Activated CD4-positive, alpha-beta T cell treated with anti-CD3 and anti-CD28 coated beads, Interleukin-2, Interleukin-4, amounts not matched to agents 100 ng/mL and 50 ng/mL, durations not matched to agents 16 hours and 8 hours (primary cell): ENCODE measurements at places on chromosomes 2 and 18.

GRCh38 chr18:77111951-77112746, 20.4 kb downstream of the MBP start:
- DNase-seq = no peak

GRCh38 chr2:62452701-62453454, 53.1 kb downstream of the TMEM17 start:
- DNase-seq = no peak

DNA sequence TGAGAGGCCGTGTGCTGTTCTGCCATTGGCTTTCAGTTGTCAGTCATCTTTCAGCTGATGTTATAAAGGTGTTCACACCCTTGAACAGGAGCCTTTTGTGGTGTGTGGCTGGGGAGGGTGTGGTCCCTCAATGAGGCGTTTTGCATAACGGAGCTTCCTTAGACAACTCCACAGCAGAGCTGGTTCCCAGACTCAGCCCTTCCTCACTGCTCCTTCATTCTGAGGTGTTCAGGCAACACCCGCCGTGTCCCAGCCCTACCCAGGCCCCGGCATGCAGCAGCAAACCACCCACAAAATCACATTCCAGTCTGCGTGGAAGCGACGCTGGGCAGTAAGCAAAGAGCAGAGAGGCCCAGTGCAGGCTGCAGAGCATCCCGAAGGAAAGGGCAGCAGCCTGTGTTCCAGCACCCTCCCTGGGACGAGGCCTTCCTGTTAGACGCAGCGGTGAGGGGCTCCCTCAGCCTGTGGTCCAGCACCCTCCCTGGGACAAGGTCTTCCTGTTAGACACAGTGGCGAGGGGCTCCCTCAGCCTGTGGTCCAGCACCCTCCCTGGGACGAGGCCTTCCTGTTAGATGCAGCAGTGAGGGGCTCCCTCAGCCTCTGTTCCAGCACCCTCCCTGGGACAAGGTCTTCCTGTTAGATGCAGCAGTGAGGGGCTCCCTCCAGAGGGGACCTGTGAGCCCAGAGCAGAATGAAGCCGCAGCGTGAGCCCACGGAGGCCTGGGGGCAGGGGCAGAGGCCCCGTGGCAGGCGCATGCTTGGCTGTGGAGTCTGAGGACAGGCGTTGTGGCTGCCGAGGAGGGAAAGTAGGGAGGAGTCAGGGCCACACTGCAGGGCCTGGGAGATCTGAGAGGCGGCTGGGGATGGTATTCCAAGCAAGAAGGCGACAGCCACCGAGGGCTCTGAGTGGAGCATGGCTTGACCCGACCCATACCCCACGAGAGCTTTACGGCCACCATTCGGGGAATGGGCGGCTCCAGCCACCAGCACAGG, 201.8 kb upstream of the HDAC4 start:
- peak; percentile 2 for DNase-seq

- no peak for DNase-seq
These were observed at the start of gene GCG for GRCh38 chr2:162152147-162152546. GCG (minus strand) TSS chr2:162152247; CDS start chr2:162149178, 3,069 bp downstream.

DNA sequence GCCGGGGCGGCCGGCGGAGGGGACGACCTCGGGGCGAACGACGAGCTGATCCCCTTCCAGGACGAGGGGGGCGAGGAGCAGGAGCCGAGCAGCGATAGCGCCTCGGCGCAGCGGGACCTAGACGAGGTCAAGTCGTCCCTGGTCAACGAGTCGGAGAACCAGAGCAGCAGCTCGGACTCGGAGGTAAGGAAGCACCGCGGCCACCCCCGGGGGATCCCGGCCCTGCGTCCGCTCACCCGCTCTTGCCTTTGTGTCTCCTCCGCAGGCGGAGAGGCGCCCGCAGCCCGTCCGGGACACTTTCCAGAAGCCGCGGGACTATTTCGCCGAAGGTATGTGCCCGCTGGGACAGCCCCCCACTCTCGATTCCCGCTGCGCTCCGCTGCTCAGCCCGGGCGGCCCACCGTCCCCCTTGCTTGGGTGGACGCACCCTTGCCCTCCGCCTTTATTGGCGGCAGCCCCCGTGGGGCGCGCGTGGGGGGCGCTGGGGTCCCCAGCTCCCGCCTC, 611 bp downstream of the TCF7L1 start:
- no peak for DNase-seq

DNA sequence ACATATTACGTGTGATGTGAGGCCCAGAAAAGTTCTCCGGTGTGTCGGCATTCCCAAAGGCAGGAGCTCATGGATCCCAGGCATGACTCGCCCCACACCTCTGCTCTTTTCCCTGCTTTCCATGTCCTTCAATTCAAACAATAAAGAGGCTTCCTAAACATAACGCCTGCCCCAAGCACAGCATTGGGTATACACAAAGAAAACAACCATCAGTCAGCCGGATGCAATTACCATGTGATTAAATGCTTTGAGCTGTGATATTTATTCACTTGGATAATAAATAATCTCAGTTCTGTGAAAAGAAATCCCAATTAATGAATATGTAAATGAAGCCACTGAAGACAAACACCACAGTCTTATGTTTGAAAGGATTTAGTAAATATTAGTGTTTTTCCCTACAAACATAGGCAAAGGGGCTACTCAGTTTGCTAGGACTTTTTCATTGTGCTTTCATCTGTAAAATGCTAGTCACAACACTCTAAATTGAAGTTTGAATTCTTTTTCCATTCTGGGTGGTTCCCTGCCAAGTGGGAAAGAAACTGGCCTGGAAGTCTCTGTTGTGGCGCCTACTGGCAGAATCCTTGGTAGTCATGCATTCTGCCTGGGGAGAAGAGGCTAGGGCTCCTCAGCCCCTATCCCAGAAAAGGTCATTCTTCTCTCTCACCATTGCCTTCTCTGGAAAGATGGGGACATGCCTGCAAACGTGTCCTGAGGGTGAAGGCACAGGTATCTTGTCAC, 144.7 kb downstream of the COL6A3 start:
- no peak for DNase-seq

GRCh38 chr2:29796446-29796845, 124.9 kb downstream of the ALK start:
- DNase-seq = no peak

DNA sequence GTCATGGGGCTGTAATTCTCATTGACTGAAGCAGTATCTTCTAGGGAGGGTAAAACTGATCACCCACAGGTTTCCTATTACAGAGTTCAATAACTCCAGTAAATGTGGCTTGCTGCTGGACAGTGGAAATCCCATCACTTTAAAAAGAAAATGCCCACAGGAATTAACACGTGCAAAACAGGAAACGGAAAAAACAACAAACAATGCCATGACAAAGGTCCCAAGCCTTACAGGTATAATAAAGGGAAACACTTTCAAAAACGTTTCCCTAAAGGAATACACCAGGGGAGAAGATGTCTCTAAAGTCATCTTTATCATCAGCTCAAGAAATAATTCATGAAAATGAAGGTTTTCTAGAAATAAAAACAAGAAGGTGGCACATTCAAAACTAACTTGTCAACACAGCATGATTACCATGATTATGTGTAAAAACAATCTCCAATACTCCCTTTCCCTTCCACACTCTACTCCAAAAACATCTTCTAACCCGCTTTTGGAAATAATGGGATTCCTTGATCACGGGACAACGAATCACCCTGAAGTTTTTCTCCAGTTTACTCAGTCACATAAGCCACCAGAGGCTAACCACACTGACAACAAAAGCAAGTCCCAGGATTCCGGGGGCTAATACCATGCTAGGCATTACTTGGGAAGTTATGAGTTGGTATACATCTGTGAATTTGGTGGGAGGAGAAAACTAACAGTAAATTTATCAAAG, 167.9 kb downstream of the TCF4 start:
- no peak for DNase-seq

- no peak for DNase-seq
These were observed 11.8 kb downstream of the PMAIP1 start for GRCh38 chr18:59911600-59911999.

GRCh38 chr2:232299927-232300674, 78.5 kb upstream of the ALPP start:
- DNase-seq = no peak

DNA sequence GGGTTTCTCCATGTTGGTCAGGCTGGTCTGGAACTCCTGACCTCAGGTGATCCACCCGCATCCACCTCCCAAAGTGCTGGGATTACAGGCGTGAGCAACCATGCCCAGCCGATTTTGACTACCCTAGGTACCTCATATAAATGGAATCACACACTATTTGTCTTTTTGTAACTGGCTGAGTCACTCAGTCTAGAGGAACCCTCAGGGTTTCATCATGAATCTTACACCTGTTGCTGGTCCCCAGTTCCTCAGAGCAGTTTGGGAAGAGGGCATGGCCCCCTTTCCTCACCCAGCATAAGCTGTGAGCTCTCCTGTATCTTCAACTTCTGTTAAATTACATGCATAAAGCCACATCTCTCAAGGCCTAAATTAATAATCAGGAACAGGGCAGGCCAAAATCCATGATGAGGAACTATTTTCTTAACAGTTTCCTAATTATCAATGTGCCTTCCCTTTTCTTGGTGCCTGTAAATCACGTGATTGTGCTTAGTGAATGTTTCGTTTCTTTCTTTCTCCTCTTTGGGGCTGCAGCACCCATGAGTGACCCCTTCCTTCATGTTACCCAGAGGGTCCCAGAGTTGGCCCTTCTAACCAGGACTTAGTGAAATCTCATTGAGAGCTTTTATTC, 20.9 kb downstream of the DYSF start:
- no peak for DNase-seq

- DNase-seq = peak; percentile 54
These were observed 48.1 kb downstream of the TIMM21 start for GRCh38 chr18:74196220-74197119.

DNA sequence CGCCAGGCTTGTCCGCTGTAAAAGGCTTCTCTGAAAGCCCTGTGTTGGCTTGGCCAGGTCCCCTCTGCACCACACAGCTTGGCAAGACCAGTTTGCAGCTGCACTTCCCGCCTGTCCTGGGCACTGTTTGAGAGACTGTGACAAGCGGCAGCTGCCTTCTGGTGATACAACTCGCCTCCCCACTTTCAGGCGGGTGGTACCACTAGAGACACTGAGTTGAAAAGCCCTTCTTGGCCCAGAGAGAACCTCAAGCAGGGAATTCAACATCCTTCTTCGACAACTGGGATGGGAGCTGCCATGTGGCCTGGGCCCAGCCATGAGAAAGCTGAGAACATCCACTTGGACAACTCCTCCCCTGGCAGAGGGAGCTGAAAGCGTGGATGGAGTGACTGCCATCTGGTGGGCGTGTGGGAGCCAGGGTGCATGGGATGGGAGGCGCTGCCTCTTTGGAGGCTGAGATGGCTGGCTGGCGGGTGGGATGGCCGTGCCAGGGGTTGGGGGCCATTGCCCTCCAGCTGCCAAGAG, 125.5 kb upstream of the REV1 start:
- no peak for DNase-seq

- DNase-seq = peak; percentile 72
These were observed 13.2 kb upstream of the SEH1L start for GRCh38 chr18:12934454-12935071.

- DNase-seq = no peak
These were observed 18.3 kb upstream of the TLK1 start for GRCh38 chr2:171178993-171179392.

GRCh38 chr18:23135550-23136325, 453 bp downstream of the CABLES1 start:
- no peak for DNase-seq

GRCh38 chr2:83665894-83666293, 793.2 kb downstream of the SUCLG1 start:
- DNase-seq = no peak

GRCh38 chr2:42853549-42854206, 61.3 kb upstream of the HAAO start:
- DNase-seq = no peak

DNA sequence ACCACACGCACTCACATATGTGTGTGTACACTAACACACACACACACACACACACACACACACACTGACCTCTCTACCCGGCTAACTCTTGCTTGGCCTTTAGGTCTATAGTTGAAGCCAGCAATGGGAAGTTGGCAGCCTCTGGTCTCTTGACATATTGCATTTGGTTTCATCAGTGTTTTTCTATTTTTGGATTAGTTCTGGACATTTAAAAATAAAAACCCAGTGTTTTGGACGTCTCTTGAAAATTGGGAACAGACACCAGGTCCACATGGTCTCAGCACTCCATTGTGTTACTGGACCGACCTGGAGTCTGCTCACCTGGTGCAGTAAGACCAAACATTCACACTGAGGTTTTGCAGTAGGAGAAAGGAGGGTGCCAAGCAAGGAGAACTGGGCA, 50.4 kb upstream of the AFF3 start:
- no peak for DNase-seq

- peak; percentile 92 for DNase-seq
These were observed at the start of gene ABHD3 for GRCh38 chr18:21704603-21705364. ABHD3 (minus strand) TSS chr18:21704774; CDS start chr18:21704665, 109 bp downstream.

GRCh38 chr2:18961991-18962421, 372.6 kb upstream of the NT5C1B start:
- DNase-seq = no peak

GRCh38 chr2:105675841-105676240, 68.9 kb upstream of the NCK2 start:
- no peak for DNase-seq

DNA sequence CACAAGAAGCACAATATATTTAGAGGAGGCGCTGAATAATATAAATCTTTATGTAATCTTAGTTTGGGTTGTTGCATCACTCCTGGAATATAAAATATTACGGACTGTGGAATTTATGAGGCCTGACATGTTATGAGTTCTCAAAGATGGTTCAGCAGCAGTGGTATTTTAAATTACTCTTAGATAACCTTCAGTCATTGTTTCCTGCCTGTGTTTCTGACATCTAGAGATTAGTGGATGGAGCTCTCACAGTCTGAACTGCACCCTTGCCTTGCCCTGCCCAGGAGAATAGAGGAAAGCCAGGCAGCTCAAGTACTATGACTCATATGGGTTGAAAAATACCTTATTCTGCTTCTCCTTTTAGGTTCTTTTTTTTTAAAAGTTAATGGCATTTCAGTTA, 70.0 kb downstream of the ACSL3 start:
- no peak for DNase-seq

DNA sequence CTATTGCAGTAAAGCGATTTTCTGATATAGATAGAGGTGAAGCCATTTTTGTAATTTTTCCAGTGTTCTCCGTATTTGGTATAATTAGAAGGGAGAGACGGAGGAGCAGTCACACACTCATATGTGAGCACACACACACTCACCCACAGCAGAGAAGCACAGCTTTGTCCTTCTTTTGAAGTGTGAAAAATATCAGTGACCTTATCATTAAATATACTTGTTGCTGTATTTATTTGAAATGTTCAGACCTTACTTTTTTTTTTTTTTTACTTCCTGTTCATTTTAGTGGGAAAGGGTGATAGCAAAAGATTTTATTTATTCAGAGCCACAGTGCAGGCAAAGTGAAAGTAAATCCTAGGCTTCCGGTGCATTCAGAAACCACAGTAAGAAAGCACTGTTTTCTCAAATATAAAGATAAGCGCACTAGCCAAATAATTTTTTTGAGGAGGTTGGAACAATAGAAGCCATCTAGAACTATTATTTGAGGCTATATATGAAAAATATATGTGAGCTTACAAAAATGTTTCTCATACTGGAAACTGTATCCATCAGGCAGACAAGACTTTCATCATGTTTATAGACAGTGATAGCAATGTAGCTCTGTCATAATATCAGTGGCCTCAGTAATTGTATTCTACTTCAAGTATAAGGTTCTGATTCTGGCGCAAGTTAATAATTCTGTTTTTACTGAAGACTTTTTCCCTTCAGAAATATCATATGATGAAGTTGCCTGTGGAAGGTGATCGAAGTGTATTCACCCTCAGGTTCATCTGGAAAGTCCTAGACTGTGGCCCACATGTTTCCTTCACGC, 37.2 kb downstream of the TSHZ1 start:
- peak; percentile 40 for DNase-seq
